ENCODE measurements at places on chromosomes 4 and X. TPM values are rescaled to one million over a fixed set of nuclear protein-coding genes. Genes with fewer than 3 reads are reported as not detected.

The MAGEA4 gene
- not detected for total RNA-seq

The SPIN2B gene
- total RNA-seq: 11.3 TPM

The PDGFC gene
- total RNA-seq: 0.62 TPM

The RHOXF2 gene
- total RNA-seq: not detected

The PDZD11 gene
- total RNA-seq: 18.7 TPM

The AREG gene
- total RNA-seq: 9.3 TPM

The CXCL3 gene
- total RNA-seq: not detected

The BBS7 gene
- total RNA-seq: 5.1 TPM

The MAD2L1 gene
- 6.3 TPM for total RNA-seq

The SMARCAD1 gene
- total RNA-seq: 17.6 TPM

The AVPR2 gene
- total RNA-seq: not detected

The NSUN7 gene
- total RNA-seq: 0.59 TPM

The DRD5 gene
- total RNA-seq: not detected

The DOK7 gene
- not detected for total RNA-seq

The CAMK2D gene
- 42.7 TPM for total RNA-seq

The PDLIM3 gene
- not detected for total RNA-seq

The VEGFD gene
- not detected for total RNA-seq

The ENPEP gene
- total RNA-seq: 0.25 TPM

The EMCN gene
- not detected for total RNA-seq

The MTTP gene
- not detected for total RNA-seq

The KLHL34 gene
- 0.89 TPM for total RNA-seq

The LNX1 gene
- not detected for total RNA-seq

The GABRQ gene
- total RNA-seq: not detected

The AMBN gene
- total RNA-seq: not detected

The LRP2BP gene
- 3.5 TPM for total RNA-seq

The IL15 gene
- 2.3 TPM for total RNA-seq

The PNMA6F gene
- total RNA-seq: not detected

The NPY5R gene
- not detected for total RNA-seq

The GAGE12E gene
- not detected for total RNA-seq

The SCML2 gene
- total RNA-seq: 0.22 TPM

The SLC2A9 gene
- total RNA-seq: 5.7 TPM

The RTL5 gene
- 1.1 TPM for total RNA-seq

The CABS1 gene
- total RNA-seq: not detected

The XAGE1B gene
- total RNA-seq: not detected

The MORF4L2 gene
- 176 TPM for total RNA-seq

The IL3RA gene
- total RNA-seq: 1.2 TPM

The RAI2 gene
- total RNA-seq: 0.15 TPM

The C4orf36 gene
- total RNA-seq: not detected

The MAGEB1 gene
- total RNA-seq: not detected

The CPLX1 gene
- total RNA-seq: 0.62 TPM

The IGSF1 gene
- total RNA-seq: not detected

The USP26 gene
- not detected for total RNA-seq

The FRMD7 gene
- total RNA-seq: not detected
